ENCODE measurements at places on chromosomes 2 and 18. TPM values are rescaled to one million over a fixed set of nuclear protein-coding genes. Genes with fewer than 3 reads are reported as not detected.

LOXL3 gene
- polyA plus RNA-seq: 2.4 TPM

TLX2 gene
- 0.05 TPM for polyA plus RNA-seq

OBSL1 gene
- polyA plus RNA-seq: 179 TPM

REEP1 gene
- polyA plus RNA-seq: 16.5 TPM

DNA sequence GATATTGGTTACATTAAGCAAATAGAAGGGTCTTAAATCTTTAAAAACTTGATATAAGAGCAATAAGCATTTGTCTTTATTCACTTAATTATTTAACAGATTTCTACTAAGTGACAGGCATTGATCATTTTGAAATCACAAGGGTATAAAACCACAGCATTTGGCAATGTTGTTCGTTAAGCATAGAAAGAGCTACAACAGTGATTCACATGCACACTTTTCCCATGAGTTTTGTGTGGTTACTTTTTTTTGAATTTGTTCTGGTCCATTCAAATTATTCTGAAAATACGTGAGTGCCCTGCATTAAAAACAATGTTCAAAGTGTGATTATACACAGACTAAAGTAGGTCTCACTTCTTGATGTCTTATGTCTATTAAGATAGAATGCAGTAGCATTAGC, 52.2 kb downstream of the LYPD6B start:
- DNase-seq: no peak

DNA sequence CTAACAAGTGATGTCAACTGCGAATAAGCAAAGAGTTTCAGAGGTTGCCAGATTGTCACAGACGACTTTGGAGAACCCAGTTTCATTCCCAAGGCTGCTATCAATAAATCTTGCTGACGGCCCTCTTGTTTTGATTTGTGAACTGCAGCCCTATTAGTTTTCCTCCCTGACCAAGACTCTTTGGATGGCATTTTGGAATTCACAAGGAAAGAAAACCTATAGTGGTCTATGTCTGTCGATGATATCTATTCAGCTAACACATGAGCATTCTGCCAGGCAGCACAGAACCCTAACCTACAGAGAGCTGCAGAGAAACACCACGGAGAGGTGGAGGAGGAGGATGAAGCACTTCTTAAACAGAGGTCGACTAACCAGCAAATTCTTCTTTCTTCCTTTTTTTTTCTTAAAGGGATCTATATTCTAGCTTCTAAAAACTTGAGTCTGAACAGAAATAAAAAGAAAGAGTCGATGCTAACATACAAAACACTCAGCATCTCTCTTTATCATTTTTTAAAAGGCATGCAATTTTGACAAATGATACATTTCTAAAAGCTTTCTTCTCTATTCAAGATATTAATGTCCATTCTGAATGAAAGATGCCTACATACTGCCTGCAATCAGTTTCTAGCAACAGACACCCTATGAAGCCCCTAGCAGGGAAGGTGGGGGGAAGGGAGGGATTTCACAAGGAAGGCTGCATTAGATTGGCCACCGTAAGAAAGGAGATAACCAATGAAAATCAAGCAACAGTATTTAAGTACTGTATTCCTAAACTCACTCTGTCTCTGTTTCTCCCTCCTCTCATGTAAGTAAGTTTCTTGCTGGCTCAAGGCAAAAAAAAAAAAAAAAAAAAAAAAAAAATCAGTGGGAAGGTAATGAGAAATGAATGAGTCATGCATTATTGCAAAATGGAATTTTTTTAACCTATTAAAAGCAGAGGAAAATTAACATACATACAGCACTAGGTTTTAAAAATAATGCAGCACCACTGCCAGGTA, 83.0 kb upstream of the CHRNA1 start:
- DNase-seq: peak; percentile 48

DNA sequence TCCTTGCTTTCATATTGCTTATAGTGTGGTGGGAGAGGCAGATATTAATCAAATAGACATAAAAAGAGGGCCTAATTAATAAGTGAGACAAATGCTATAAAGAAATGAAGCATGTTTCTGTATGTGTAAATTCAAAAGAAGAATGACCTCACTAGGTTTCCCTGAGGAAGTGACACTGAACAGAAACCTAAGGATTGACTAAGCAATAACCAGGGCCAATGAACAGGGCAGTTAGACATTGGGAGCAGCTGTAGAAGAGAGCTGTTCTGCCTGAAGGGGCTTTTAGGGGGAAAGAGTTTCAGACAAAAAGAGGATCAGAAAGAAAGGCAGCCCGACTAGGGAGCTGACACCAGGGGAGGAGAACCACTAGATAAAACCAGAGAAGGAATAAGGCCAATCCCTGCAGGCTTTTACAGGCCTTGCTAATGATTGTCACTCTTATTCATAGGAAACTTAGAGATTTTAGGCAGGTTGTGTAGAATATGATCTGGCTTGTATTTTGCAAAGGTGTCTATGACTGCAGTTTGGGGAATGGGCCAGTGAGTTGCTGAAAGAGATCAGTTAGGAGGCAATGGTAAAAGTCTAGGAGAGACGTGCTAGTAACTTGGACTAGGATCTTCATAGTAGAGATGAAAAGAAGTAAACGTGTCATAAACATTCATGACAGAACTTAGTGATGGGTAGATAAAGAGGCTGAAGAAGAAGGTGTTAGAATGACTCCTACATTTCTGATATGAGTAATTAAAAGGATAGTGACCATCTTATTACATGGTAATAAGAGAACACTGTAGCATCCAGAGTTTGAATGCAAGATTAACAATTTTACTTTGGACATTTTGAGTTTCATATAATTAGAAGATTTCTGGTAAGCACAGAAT, 26.8 kb upstream of the NABP1 start:
- DNase-seq: no peak

DNA sequence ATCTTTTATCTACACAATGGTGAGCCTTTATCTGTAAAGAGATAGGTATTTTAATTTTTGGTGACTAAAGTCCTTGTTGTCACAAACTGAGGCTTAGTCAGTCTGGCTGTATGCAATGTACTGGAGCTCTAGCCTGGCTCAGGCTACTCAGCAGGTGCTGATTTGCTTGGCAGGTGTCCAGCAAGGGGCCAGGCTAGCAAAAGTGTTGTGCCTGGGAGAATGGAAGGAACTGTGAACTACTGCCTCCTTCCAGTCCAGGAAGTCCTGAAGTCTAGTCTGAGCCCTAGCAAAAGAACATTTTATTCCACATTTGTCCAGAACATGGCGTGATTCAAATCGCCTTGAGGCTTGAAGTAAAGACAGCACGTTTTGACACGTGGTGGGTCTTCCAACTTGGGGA, 260.5 kb downstream of the CCDC85A start:
- peak; percentile 38 for DNase-seq

DNA sequence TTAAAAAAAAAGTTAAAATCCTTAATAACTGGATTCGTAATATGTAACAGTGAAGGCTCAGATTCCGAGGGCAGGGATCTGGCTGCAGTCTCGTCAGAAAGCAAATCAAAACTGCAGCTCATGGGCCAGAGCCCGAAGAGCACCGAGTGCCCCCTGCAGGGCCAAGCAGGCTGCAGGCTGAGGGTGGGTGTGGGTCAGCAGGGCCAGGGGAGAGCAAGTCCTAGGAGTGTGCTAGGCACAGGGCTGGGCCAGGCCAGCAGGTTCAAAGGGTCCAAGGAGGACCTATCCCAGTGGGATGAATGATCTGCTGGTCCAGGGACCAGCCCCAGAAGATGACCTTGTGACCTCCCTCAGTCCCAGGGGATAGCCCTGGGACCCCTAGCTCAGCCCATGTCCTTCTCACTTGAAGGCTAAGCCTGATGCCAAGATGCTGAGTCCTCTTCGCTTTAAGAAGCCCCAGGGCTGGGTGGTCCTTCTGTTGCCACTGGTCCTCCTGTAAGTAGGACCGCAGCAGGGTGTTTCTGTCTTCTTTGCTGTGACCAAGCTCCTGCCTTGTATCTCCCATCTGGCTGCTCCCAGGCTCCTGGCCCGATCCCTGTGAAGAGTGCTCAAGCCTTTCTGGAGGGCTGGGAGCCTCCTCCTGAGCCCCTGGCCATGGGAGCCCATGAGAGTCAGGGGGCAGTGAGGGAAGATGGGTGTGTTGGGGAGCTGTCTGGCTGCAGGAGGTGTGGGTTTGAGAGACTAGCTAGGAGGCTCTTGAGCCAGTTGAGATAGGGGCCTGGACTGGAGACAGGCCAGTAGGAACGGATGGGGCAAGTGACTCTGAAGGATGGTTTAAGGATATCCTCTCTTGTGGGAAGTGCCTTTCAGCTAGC, 150.7 kb downstream of the DYSF start:
- peak; percentile 54 for DNase-seq

DNA sequence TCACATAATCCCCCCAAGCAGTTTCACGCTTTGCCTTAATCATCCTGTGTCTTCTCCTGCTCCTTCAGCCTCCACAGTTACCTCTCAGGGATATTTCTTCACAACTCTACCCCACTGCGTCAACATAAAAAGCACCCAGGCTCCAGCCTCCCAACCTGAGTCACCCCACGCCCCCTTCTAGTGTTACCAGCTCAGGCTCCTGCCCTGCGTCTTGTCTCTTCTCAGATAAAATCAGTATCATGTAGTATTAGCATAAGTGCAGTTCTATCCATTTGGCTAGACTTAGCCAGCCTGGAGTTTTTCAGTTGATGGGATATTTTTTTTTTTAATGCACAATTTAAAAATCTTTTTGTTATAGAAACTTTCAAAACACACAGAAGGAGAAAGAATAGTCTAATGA, 9.6 kb upstream of the PELI1 start:
- no peak for DNase-seq

DNA sequence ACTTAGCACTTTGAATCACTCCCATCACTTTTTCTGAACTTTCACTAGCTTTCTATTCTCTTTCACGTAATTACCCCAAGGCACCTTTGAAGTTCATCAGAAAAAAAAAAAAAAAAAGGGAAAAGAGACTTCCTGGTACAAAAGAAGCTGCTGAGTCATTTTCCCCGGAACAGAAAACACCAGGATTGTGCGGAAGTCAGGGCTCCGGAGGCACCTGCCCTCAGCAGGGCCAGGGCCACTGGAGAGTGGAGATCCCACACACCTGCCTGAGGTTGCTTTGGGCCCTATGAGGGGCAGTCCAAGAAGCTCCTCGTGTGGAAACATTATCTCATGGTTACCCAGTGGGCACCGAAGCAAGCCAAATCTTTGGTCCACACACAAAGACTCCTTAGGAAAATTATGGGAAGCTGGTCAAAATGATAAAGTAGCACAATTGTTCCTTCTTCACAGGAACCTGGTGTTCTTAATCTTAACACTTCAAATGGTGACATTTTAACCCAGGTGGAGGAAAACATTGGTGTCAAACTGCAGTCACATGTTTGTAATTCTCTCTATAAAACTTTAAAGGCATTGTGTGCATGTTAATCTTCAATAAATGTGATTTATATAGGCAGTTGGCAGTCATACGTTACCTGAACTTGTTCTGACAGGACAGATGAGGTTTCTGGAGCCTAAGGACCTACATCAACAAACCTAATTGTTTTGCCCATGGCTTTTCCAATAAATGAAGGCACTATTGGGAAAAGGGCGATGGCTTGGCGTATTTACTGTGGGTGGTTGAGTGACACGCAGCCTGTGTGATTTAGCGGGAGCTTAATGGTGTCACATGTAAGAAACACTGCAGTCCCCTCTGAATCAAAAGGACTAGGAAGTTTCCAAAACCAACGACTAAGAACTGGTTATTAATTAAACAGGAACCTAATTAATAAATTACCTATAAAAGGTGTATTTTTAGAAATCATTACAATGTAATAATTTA, 23.4 kb upstream of the FAM110C start:
- DNase-seq: no peak

DNA sequence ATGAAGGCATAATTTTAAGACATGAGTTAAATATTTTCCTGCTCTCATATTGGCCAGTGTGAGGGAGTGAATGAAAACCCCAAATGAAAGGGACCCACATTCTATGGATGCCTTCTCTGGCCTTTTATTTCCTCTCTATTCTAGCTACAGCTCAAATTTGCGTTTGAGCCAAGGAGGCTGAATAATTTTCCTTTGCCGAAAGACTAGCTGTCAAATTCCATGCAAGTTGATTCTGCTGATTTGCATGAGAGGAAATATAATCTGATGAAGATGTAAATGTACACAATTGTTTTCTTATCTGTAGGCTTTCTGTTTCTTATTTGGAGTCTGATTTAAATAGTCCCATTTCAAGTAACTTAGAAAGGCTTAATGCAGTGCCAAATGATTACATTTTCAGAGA, 438.4 kb upstream of the SPRED2 start:
- no peak for DNase-seq

DNA sequence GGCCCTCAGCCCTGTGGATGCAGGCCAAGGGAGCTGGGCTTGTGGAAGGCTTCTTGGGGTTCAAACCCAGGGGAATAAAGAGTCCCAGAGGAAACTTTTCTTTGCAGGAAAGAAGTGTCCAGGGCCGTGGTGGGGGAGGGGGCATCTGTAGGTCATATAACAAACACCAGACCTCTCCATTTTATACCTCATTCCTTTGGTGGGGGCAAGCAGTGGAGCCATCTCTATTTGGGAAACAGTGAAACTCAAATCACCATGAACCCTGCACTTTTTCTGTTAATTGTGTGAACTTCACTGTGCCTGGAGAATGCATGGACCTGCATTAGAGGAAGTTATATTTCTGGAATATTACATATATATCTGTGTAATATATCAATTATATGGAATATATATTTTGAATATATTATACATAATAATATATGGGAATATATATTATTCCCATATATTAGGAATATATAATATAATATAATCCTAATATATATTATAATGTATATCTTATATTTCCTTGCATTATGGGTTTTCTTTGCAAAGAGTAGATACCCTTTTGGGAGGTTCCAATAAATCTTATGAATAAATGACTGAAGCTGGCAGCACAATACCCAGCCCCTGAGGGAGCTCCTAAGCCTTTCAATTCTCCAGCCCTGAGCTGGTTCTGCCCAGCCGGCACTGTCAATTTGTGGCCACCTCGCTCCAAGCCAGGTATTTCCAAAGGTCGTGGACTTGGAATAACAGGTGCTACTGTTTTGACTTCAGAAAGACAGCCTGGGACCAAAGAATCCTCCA, 97.7 kb upstream of the PKDCC start:
- no peak for DNase-seq

DNA sequence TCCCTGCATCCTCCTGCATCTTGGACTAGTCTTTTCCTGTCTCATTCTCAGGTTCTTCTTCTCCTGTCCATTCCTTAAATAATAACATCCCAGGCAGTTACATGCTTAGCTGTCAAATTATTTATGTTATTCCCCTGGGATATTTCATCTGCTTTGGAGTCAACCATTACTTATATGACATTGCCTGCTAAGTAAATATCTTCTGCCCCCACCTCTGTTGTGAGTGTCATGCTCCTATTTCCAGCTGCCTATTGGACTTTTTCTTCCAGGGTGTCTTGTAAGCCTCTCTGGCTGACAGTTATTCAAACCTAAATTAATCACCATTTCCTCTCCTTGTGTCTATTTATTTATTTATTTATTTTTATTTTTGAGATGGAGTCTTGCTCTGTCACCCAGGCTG, 124.7 kb upstream of the RASGRP3 start:
- no peak for DNase-seq

DNA sequence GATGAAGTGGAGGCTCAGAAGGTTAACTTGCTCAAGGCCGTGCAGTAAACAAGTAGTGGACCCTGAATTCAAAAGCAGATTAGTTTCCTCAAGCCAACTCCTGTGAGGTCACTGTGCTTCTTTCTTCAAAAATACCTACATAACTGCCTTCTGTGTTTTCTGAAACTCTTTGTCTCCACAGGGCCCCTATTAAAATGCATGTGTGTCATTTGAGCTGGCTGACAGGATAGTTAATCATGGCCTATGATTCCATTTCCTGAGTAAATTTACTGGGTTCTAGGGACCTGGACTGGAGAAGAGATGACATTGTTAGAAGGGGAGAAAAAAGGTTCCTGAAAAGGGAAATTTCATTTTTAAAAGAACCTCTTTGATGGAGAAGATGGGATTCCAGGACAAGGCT, 12.9 kb upstream of the DTNA start:
- DNase-seq: no peak
